NCI-H2029 (cell line): ENCODE measurements at places on chromosomes 6 and 20.

GRCh38 chr20:37229357-37229756 lies 32.3 kb downstream of the GHRH start:
- DNase-seq, result no peak

DNA sequence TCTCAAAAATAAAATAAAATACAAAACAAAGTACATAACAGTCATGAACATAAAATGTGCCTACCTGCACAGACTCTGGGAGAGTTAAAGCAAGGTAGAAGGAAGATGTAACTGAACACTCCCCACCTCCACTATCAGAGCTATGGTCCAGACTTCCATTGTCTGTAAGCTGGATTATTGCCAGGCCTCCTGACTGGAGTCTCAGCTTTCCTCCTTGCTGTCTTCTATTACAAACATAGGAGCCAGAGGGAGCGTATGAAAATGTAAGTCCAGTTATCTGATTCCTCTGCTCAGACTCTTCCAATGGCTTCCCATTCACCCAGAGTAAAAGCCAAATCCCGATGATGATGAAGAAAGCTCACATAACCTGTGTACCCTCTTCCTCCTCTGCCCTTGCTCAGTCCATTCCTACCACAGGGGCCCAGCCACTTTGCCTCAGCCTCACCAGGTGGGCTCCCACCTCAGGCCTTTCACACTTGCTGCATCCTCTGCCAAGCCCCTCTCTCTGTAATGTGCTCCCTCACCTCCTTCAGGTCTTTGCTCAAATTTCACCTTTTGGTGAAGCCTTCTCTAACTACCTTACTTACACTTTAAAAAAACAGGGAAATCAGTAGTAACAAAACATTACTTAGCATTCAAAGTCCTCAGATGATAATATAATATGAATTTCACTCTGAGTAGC lies 194.1 kb downstream of the RIMS1 start:
- peak; percentile 16 for DNase-seq

- no peak for DNase-seq
Observed at GRCh38 chr6:159935065-159935464, 33.8 kb upstream of the IGF2R start.

DNA sequence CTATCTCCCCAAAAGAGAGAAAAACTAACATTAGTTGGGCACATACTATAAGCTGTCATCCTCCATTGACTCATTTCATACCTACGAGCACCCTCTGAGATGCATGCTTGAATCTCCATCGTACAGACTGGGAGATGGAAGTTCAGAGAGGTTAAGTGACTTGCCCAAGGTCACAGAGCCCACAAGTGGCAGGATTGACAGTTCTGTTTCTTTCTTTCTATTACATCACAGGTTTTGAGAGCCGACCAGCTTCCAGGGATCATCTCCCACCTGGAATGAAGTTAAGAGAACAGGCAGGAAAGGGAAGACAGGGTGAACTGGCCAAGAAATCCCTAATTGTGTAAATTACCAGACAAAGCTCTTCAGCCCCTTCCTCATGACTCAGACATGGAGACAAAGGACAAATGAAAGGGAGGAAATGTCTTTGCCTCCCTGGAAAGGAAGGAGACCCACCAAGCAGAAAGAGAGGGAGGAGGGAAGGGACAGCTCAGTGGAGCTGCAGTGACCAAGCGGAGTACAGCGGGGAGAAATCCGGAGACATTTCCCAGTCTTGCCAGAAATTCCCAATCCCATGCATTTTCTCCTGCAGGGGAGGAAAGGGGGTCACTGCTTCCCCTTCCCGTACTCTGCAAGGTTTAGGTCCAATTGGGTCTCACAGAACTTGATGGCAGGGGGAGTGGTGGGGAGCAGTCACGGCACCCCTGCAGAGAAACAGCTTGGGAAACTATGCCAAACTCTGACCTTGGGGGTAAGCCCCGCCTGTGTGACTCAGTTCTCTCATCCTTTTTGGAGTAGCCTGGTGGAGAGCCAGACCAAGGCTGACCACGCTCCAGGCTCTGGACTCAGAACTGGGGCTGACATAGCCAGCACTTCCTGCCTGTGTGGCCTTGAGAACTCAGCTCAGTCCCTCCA lies 154.3 kb downstream of the ANKRD60 start:
- no peak for DNase-seq

GRCh38 chr6:162526960-162527359 lies 200.6 kb downstream of the PRKN start:
- DNase-seq, result no peak

DNA sequence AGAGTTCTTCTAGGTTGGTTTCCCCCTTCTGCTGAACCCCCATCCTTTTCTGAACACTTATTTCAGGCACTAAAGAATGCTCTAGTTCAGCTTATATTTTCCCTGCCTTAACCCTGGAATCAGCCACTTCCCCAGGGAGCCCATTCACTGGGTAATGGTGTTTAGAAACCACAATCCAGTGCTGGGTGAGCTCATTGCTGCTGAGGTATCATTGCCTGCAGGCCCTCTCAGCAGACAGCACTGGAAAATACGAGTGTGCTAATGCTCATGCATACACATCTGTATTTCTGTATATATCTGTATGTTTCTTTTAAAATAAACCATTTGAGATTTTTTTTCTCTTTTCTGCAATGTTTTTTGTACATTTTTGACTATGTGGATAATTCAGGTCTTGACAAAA lies 27.0 kb downstream of the OSBPL2 start:
- DNase-seq, result no peak

GRCh38 chr6:51613558-51613957 lies 473.9 kb downstream of the PKHD1 start:
- no peak for DNase-seq

- no peak for DNase-seq
Observed at GRCh38 chr6:88367248-88367647, 201.1 kb upstream of the CNR1 start.

- DNase-seq, result no peak
Observed at GRCh38 chr6:161235776-161236633, 37.9 kb downstream of the AGPAT4 start.

DNA sequence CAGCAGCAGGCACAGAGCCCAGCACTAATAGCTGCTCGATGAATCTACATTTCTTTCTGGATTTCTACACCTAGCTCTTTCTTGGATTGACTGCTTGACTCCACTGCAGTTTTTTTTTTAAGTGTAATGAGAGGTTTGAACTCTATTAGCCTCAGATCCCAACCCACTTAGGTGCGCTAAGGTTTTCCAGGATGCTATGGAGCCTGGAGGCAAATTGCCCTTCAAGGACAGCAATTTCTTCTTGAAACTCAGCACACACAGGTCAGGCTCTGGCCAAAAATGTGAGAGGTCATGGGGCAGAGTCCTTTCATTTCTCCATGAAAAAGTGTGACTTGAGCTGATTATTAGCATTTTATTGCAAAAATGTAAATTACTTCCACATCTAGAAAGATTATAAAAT lies 52.3 kb upstream of the TIAM2 start:
- no peak for DNase-seq

- DNase-seq, result no peak
Observed at GRCh38 chr20:20621195-20621594, 91.2 kb downstream of the RALGAPA2 start.

- DNase-seq, result no peak
Observed at GRCh38 chr20:12077875-12078274, 160.2 kb downstream of the BTBD3 start.

DNA sequence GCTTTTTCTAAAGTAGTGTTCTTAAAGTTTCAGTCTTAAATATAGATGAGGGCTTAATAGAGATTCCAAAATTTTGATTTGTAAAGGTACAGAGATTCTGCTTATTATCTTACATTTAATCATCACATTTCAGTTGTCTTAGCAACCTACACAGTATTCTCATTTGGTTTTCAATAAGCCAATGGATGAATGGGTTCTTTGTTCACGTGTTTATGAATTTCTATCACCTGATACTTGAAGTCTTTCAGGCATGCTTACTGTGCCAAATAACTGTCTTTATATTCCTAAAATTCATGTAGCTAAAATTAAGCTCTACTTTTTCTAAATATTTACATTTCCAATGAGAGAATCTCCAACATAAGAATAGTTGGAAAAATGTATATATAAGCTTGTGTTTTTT lies 152.7 kb downstream of the EYA4 start:
- no peak for DNase-seq

DNA sequence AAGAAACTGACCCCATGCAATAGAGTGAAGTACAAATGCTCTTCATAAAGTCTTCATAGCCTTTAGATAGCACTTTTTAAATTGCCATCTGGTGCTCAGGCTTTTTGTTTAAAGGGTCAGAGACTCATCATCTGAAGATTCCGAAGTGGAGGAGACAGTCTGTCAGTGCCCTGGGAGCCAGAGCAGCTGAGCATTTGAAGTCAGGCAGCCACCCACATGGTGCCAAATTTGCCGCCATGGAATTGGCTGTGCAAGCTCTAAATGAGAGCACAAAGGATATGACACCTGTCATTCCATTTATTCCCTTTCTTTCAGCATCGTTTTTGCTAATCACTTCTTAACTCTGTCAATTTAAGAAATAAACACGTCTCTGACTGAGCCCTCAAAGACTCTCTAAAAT lies 32.8 kb upstream of the CEP162 start:
- DNase-seq, result no peak

- DNase-seq, result peak; percentile 97
Observed at GRCh38 chr20:44747166-44748004, 1.7 kb downstream of the KCNK15 start.

GRCh38 chr6:158372574-158372973 lies 60.3 kb downstream of the TULP4 start:
- DNase-seq, result no peak

- DNase-seq, result peak; percentile 36
Observed at GRCh38 chr20:17794400-17794799, 94.6 kb downstream of the BANF2 start.

DNA sequence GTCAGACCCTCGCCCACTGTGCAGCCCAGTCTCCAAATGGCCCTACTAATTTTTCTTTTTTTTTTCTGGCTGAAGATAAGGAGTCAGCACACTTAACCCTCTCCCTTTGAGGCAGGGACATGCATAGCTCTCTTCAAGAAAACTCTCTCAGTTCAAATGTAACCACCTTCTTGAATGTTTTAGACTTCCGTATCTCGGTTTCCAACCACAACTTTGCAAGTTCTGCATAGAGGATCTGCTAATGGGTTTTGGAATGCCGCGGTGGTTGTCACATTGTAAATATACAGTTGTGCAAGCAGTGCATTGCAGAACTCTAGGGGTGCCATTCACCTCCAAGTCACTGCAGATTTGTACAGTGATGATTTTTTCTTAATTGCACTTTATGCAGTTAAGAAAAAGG lies 59.4 kb upstream of the SLC35B3 start:
- no peak for DNase-seq

GRCh38 chr20:12306107-12306506 lies 388.4 kb downstream of the BTBD3 start:
- no peak for DNase-seq

DNA sequence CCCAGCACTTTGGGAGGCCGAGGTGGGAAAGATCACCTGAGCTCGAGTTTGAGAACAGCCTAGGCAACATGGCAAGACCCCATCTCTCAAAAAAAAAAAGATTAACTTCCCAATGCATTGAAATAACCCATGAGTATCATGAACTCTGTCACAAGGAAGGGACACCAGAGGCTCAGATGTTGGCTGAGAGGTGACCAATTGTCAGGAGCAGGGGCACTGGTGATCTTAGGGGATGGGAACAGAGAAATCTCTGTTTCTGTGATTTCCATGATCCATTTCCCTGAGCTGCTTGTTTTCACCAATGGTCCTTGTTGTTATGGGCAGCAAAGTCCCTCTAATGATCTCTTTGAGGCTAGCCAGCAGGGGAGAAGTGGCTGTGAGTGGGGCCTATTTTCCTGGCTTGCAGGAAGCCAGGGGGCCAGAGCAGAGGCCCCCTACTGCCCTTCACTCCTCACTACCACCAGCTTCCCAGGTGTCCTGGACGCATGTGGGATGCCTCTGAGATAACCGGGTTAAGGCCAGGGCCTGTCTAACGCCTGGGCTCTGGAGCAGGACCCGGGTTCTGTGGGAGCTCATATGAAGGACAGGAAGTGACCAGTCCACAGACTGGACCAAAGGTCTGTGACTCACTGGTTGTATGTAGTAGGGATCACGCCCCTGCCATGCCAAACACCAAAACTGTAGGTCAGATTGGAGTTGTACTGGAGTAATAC lies 54.4 kb downstream of the PCNA start:
- no peak for DNase-seq

GRCh38 chr20:8853805-8854338 lies 215.0 kb upstream of the PLCB4 start:
- peak; percentile 27 for DNase-seq

DNA sequence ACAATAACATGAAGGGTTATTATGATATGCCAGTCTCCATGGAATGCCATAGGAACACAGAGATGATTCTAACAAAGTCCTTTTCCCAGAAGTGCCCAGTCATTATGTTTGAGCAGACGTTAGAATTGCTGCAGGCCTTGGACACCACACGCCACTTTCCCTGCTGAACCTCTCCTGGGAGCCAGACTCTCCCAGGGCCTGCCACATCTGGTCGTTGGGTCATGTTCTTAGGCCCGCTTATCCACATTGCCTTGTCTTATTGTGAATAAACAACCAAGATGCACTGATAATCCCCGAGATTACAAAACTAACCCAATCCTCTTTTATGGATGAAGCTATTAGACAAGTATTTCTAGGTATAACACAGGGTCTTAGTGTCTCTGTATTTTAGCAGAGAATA lies 276.5 kb upstream of the CITED2 start:
- no peak for DNase-seq

DNA sequence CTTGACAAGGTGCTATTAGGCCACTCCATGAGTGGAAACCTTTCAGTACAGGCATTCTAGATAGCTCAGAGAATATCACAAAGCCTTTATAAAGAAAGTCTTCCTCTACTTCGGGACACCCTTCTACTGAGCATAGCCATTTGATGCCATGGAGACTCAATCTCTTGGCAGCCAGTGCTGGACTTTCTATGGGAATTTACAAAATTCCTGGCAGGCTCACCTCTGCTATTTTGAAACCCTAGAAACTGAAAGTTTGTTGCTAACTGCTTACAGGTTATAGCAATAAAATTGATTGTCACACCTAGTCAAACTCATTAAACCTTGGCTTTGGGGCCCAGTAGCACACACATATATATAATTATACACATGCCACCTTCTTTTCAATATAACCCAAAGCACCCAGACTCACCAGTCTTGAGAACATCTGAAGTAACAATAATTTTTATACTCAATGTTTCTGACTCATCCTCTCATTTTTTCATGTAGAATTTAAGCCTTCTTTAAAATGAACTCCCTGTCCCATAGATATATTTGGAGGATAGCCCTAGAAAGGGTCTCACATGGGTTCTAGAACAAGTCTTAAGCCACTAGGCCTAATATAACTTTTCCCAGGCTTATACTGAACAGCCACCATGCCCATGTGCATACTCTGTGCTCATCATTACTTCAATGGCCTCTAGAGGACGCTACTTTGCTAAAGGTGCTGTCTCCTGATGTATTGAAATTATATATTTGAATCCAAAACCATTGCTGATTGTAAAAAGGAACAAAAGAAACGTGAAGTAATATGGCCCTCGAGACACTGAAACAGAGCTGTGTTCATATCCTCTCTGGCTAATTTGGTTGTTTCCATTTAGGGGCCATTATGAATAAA lies 368.1 kb upstream of the MARCKS start:
- no peak for DNase-seq

DNA sequence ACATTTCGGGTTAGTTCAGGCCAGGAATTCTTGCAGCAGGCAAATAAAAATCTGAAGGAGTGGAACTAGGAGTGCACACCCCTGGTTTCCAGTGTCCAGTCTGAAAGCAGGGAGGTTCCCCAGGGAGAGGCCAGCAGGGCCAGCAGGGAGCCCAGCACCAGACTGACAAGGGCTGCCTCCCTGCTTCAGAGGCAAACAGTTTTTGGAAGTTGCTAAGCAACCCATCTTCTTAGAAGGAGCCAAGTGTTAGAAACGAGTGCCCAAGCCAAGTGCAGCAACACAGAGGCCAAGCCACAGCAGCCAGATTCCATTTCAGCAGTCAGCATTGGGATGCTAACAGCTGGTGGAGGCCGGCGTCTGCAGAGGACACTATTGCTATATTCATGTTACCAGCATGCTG lies 179.1 kb downstream of the SYNDIG1 start:
- no peak for DNase-seq
